SW 1271 (cell line): ENCODE measurements at places on chromosomes 5 and 9.
A peak's percentile ranks its signal among the peaks of the same experiment; 100 is the strongest.

DNA sequence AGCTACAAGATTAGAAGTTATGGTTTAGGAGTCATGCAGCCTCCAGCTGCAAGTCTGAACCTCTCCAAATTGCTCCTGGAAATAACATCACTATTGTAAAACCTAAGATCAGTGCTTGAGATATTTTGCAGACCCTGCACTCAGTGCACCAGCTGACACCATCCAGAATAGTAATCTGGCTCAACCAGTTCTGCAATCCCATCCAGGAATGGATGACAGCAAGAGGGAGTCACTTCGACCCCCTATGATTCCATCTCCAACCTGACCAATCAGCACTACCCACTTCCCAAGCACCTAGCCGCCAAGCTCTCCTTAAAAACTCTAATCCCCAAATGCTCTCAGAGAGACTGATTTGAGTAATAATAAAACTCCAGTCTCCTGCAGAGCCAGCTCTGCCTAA lies 37.9 kb upstream of the NR4A3 start:
- DNase-seq, result no peak

GRCh38 chr5:59416026-59416425 lies 477.5 kb downstream of the PDE4D start:
- DNase-seq, result no peak

DNA sequence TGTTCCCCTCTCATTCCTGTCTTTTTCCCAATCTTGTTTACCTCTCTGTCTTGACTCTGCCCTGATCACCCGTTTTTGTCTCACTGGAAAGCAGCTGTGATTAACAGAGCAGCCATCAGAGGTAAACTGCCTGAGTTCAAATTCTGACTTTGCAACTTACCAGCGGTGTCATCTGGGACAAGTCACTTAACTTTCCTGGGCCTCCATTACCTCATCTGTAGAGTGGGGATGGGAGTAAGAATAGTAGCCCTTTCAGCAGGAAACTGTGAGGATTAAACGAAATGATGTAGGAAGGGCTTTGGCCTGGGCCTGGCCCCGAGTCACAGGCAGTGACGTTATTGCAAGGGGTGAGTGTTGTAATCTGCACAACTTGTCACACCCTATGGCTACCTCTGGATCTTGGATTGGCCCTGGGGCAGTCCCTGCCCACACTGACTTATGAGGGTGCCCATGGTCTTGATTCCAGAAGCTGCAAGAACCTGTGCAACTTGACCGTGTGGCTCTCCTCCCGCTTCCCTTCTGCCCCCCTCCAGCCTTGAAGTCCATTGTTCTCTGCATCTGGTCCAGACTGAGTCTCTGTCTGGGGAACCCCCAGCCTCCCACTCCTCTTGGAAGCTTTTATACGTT lies 657 bp upstream of the PCDH12 start:
- DNase-seq, result no peak

DNA sequence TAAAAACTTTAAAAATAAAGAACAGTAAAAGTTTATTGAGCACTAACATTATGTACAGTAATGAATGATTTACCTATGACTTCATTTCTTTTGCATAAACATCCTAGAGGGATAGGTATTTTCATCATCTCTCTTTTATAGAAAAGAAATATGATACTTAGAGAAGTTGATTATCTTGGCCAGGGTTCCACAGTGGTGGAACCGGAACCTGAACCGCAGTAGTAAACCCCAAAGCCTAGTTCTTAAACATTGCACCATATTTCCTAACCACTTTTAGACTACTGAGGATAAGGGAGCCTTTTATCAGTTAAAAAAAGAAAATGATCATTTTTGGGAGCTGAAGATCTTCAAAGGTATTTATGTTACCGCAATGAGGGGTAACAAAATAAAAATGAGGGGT lies 205.7 kb upstream of the SGCD start:
- DNase-seq, result no peak

GRCh38 chr9:83472764-83473163 lies 65.4 kb downstream of the FRMD3 start:
- no peak for DNase-seq

- no peak for DNase-seq
These were observed 253.1 kb downstream of the NPR3 start for GRCh38 chr5:32964261-32964660.

DNA sequence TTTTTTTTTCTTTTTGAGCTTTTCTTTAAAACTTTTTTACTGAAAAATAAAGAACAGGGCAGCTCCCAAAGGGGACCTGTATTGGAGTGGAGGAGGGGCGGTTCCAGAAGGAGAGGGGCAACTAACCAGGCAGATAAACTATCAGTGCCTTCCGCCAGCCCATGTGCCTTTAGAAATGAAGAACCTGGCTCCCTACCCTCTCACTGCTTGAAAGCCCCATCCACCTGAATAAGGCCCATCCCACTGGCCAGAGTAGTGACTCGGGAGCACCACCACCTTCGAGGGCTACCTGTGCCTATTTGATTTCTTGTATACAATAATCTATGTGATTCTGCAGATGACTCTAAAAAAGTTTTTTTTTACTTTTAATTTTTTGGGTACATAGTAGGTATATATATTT lies 276.7 kb downstream of the PSAT1 start:
- no peak for DNase-seq

DNA sequence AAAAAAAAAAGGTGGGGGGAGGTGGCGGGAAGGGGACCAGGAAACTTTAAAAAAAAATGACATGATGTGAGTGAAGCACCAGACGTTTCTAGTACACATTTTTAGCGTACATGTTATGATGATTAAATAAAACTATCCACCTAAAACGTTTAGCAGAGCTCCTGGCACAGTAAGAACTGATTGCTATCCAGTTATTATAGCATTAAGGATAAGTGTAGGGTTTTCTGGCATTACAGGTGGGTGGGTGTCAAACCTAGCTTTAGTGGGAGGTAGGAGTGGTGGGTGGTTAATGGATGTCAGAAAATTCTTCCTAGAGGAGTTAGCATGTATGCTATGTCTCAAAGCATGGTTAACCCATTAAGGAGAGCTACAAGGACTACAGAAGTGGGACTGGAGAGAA lies 2329.5 kb downstream of the MAT2B start:
- no peak for DNase-seq

DNA sequence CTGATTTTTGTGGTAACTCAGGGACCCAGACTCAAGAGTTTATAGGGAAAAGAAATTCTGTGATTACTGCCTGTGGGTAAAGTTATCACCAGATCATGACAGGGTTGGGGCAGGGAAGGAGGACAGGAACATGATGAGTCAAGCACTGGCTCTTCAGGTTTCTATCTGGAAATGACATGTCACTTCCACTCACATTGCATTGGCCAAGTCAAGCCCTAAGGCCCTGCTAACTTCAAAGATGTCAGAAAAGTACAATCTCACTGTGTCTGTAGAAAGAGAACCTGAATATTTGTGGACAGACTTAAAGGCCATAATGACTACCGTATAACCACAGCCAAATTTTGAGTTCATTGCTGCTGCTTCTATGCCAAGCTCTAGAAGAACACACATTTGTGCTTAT lies 187.7 kb downstream of the TLE4 start:
- DNase-seq, result no peak

DNA sequence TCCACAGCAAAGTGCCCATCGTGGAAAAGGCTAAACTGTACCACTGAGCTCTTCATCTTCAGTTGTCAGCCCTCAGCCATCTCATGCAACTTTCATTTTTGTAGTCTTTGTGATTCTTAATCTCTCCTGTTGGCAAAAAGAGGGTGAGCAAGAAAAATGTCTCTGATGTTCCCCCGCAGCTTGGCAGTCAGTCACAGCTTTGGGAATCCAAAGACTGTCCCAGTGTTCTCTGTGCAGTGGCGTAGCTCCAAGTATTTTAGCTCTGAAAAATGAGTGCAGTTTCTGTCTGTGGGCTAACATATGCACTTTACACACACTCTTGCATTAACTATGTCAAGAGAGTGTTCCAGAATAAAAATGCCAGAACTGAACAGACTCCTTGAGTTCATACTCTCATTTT lies 372.2 kb downstream of the TMEM232 start:
- no peak for DNase-seq

DNA sequence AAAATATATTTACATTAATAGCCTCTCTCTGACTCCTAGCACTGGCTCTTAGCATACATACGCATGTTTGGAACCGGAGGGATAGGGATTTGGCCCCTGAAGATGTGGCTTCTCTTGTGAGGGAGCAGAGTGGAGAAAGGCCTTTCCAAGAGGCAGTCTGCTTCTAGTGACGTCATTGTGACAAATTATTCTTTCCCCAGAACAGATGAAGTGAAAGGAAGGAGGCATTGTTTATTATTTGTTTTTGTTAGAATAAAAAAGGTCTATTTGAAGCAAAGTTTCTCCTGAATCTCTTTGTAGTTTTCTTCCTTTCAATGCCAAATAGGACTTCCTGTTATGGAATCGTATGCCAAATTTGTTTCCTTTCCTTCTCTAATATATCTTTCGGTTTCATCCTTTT lies 361.6 kb downstream of the ICE1 start:
- DNase-seq, result no peak

GRCh38 chr5:68243681-68244080 lies 28.1 kb downstream of the PIK3R1 start:
- no peak for DNase-seq

DNA sequence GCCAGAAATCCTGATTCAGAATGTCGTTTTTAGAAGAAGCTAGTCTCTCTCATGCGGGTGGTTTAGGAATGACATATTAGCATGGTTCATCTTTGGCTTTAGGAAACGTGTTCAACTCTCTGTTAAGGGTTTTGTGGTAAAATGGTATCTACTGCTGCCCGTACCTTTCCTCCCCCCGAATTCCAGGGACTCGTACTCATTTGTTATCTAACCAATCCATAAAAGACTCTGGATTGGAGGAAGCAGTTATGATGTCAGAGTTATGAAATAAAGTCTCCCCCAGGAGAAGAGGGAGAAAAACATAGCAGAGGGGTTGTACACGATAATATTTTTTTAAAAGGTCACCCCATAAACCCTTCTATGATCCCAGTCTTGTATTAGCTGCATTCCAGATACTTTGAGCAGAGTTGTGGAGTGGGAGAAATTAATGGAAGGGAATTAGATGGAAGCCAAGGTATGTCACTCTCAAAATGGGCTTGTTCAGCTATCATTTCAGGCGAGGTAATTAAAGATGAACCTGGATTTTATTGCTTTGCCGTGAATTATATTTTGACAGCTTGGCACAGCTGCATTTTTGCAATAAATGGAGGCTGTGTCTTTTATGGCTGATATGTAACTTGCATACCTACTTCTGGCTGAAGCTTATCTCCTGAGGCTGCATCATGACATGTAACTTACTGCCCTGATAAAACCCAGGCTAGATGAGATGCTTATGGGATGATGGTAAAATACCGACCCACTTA lies 31.3 kb downstream of the RAI14 start:
- DNase-seq, result peak; percentile 87

GRCh38 chr5:95669985-95670384 lies 12.8 kb downstream of the SPATA9 start:
- no peak for DNase-seq

DNA sequence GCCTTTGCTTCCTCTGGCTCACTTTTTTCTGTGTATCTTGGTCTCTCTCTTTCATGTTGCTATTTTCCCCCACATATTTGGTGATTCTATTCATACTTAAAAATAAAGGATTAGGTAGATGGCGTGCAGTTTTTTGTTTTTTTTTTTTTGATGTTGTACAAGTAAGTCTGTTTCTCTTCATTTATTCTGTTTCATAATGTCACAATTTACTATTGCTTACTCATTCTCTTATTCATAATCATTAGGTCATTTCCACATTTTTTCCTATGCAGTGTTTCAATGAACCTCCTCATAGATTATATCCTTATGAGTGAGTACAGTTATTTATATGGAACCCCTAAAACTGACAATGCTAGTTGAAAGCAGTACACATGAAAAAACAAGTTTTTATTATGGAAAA lies 136.3 kb downstream of the APBA1 start:
- DNase-seq, result no peak

- DNase-seq, result no peak
These were observed 163.3 kb upstream of the WWC1 start for GRCh38 chr5:168128111-168128510.

DNA sequence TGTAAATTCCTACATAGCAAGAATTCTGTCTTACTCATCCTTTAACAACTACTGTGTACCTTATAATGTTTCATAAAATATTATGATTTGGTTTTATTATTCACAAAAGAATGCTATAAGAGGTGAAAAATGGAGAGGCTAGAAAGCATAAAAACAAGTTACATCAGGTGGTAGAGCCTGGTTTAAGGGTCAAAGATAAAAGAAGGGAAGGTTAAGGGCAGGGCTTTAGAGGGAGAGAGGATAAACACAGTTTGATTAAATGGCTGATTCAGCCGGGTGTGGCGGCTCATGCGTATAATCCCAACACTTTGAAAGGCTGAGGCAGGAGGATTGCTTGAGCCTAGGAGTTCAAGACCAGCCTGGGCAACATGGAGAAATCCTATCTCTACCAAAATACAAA lies 40.4 kb upstream of the HSPB3 start:
- DNase-seq, result no peak

- peak; percentile 63 for DNase-seq
These were observed 7.0 kb upstream of the GADD45G start for GRCh38 chr9:89597711-89598362.

- no peak for DNase-seq
These were observed 307.8 kb upstream of the PAPPA start for GRCh38 chr9:115845648-115846312.

- no peak for DNase-seq
These were observed 62.2 kb downstream of the ACTL7B start for GRCh38 chr9:108793573-108793972.

DNA sequence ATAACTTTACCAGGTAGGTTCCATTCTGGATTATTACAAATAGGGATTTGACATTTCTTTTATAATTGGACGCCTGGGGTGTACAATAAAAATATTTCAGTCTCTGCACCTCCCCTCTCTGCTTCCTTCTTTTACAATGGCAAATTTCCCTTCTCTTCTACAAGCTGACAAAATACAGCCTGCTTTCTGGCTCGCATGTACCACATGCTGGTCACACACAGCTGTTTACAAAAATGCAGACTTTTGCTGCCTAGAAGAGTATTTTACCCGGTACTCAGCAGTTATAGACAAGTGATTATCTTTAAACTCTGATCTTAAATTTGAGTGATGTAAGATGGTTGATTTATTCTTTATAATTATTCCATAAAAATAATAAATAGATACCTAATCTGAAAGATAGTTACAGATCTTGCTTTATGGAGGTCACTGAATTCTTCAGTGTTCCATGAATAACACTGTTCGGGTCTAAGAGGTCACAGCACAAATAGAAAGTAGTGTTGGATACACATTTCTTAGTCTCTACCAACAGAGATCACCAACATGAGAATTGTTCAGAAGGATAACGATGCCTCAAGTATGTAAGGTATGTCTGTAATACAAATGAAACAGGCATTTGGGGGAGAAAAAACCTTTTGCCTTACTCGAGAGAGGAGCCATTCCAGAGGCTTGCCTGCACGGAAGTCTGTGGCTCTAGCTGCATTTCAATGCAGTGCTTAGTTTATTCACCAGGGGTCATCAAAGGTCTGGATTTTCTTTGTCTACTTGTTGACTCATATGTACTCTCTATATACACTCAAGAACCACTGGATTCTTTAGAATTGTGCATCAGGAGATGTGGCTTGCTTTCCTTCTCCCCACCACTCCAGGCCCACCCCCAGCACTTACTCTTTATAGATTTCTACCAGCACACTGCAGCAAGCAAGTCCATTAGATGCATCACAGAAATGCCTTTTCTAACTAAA lies 206.6 kb upstream of the RFX3 start:
- no peak for DNase-seq
